A549 treated with AZD2906 at 1 μM for 4 hours (cell line): ENCODE measurements at places on chromosomes 13 and 19. TPM values are rescaled to one million over a fixed set of nuclear protein-coding genes. Genes with fewer than 3 reads are reported as not detected.

ELANE gene
- total RNA-seq, result 0.14 to 0.23 TPM (median 0.16 TPM) in 5 replicates

VSTM1 gene
- 0.43 to 0.83 TPM (median 0.50 TPM) in 5 replicates for total RNA-seq

FGF14 gene
- total RNA-seq, result not detected in 5 replicates

CD177 gene
- total RNA-seq, result 0.05 to 0.18 TPM (median 0.12 TPM) in 4 of 5 replicates, not detected in the other

ASF1B gene
- 28.6 to 31.7 TPM (median 30.7 TPM) in 5 replicates for total RNA-seq

C19orf38 gene
- 0.10 to 0.13 TPM in 2 of 5 replicates, not detected in the others for total RNA-seq

GGN gene
- total RNA-seq, result 0.14 to 0.65 TPM (median 0.49 TPM) in 5 replicates
